ENCODE measurements at places on chromosomes 2 and 18. TPM values are rescaled to one million over a fixed set of nuclear protein-coding genes. Genes with fewer than 3 reads are reported as not detected.

Gene DIPK1C
- not detected for total RNA-seq

Gene TNFAIP6
- total RNA-seq = 572 TPM

Gene RMC1
- 20.3 TPM for total RNA-seq

Gene HSBP1L1
- 9.8 TPM for total RNA-seq

Gene EFHD1
- total RNA-seq = 1.3 TPM

Measured in articular chondrocyte of knee joint (primary cell).